MV-4-11 (cell line): ENCODE measurements at places on chromosomes 4 and X.
A peak's percentile ranks its signal among the peaks of the same experiment; 100 is the strongest.

GRCh38 chr4:135177321-135177720 is 975.7 kb upstream of the PABPC4L start:
- DNase-seq, result no peak

- no peak for DNase-seq
Measured at GRCh38 chr4:20878806-20879205, 178.5 kb downstream of the PACRGL start.

- peak; percentile 64 for DNase-seq
Measured at GRCh38 chrX:134570899-134571298, 87.4 kb downstream of the PLAC1 start.

DNA sequence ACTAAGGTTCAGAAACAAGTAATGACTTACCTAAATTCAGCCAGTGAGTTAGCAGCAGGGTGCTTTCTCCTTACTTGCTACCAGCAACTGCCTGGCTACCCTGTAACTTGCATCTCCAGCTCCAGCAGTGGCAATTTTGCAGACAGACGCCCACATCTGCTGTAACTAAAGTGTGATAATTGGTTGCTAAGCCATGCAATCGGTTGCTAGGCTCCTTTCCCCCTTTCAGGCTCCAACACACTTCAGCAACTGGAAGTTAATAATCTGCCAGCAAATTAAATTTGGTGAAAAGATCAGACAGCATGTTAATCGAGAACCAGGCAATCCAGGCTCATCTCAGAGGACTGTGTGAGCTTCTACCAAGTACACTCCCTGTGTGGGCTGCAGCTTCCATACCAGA is 24.2 kb upstream of the ARHGEF9 start:
- no peak for DNase-seq

DNA sequence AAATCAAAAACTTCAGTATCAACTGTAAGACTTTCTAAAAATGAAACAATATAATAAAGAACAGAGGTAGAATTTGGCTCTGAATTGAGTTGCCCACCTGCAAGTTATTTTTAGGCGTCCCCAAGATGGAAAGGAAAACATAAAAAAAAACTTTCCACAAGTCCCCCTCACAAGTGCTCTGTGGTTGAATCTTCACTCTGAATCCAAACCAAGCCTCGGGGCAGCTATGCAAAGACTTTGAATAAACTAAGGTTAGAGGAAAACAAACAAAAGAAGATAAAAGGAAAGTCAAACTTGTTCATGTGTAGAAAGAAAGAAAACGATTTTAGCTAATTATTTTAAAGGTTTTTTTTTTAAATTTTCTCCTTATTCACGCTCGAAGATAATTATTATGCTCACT is 372.4 kb upstream of the SLIT2 start:
- no peak for DNase-seq

- DNase-seq, result no peak
Measured at GRCh38 chrX:132227383-132228112, 8.3 kb upstream of the RAP2C start.

GRCh38 chrX:134622056-134622812 is 36.0 kb downstream of the PLAC1 start:
- peak; percentile 73 for DNase-seq

GRCh38 chr4:94228493-94229216 is 21.0 kb downstream of the SMARCAD1 start:
- no peak for DNase-seq

GRCh38 chr4:150570862-150571261 is 11.1 kb upstream of the MAB21L2 start:
- DNase-seq, result no peak

- peak; percentile 19 for DNase-seq
Measured at GRCh38 chr4:123553733-123554637, 157.4 kb downstream of the SPRY1 start.

GRCh38 chr4:110364911-110365520 is 110.9 kb upstream of the ENPEP start:
- no peak for DNase-seq

- DNase-seq, result no peak
Measured at GRCh38 chrX:110317061-110317819, 645 bp downstream of the AMMECR1 start.

GRCh38 chrX:20230406-20230805 is 36.3 kb downstream of the RPS6KA3 start:
- no peak for DNase-seq

GRCh38 chr4:70589785-70590184 is 2.3 kb upstream of the AMBN start:
- DNase-seq, result peak; percentile 5

DNA sequence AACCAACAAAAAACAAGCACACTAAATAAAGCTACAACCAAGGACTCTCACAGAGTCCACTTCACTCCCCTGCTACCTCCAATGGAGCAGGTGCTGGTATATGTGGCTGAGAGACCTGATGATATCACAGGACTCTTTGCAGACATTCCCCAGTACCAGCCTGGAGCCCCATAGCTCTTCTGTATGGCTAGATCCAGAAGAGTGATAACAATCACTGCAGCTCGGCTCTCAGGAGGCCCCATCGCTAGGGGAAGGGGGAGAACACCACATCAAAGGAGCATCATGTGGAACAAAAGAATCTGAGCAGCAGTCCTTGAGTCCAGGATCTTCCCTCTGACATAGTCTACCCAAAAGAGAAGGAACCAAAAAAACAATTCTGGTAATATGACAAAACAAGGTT is 237.1 kb upstream of the TLL1 start:
- DNase-seq, result no peak

- no peak for DNase-seq
Measured at GRCh38 chr4:33226133-33226532, 2506.0 kb downstream of the PCDH7 start.

DNA sequence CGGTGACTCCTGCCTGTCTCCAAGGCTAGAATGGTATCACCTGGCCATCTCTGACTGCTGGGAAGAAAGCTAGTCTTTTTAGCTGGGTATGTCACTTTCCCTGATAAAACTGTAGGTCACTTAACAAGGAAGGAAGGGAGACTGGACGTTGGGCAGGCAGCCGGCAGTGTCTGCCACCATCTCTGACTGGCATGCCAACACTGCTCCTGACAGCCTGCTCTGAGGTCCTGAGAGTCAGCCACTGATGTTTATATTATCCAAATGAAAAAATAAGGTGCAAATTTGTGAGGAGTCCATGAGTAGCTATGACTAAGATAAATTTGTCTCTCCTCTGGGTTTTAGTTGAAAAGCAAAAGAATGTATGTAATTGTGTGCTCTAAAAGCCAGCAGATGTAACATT is 77.2 kb downstream of the SNX25 start:
- no peak for DNase-seq

GRCh38 chr4:98027827-98028226 is 115.4 kb downstream of the STPG2 start:
- DNase-seq, result peak; percentile 60
